ENCODE measurements at places on chromosomes 2 and 18.
A peak's percentile ranks its signal among the peaks of the same experiment; 100 is the strongest.

DNA sequence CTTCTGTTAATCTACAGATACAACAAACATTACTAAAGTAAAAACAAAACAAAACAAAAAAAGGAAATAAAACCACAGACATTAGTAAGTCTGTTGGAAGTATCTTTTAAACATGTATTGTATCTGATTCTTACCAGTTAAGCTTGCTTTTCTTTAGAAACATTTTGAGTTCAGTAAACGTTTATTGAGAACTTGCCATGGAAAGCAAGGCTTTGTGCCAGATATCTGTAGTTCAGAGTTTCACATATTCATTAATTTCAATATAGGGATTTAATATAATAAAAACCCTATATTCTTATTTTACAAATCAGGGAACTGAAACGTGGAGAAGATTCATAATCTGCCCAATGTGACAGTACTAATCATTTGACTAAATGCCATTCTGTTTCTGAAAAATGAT is 1101.0 kb upstream of the GYPC start:
- DNase-seq = no peak

DNA sequence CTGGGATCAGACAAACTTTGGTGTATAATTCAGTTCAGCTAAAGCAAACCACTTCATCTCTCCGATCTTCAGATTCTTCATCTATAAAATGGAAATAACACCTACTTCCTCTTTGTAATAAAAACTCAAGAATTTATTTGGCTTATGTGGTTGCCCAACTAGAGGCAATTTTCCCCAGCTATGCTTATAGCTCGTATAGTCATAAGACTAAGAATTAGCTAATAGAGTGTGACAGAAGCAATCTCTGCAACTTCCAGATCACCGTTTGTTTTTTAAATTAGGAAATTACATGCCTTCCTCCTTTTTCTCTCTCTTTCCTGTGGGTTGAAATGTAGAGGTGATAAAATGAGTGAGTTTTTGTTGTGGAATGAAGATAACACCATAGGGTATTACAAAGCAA is 35.3 kb upstream of the KCNF1 start:
- no peak for DNase-seq

GRCh38 chr2:185291035-185291647 is 447.5 kb upstream of the FSIP2 start:
- DNase-seq = peak; percentile 50

DNA sequence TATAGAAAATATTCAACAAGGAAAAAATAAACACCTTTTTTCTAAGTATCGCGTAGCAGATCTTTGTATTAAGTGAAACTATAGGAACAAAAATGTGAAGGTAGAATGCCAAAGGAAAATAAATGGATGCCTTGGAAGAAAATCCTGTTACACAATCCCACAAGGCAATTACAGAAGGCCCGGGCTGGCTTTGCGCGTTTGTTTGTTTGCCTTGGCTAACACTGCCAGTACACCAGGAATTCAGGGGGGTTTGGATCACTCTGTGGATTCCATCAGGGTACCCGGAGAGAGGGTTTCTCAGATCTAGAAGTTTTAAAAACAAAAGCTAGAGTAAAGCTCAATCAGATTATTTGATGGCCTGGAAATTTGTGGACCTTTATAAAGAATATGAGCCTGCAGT is 478.3 kb downstream of the FBXO15 start:
- peak; percentile 39 for DNase-seq

- DNase-seq = no peak
These were observed 238.0 kb downstream of the GULP1 start for GRCh38 chr2:188529710-188530109.

GRCh38 chr2:136055929-136056688 is 61.8 kb downstream of the CXCR4 start:
- DNase-seq = no peak

- no peak for DNase-seq
These were observed 247.6 kb upstream of the TRIB2 start for GRCh38 chr2:12469141-12469561.

- no peak for DNase-seq
These were observed 38.1 kb upstream of the LBH start for GRCh38 chr2:30193104-30193681.

DNA sequence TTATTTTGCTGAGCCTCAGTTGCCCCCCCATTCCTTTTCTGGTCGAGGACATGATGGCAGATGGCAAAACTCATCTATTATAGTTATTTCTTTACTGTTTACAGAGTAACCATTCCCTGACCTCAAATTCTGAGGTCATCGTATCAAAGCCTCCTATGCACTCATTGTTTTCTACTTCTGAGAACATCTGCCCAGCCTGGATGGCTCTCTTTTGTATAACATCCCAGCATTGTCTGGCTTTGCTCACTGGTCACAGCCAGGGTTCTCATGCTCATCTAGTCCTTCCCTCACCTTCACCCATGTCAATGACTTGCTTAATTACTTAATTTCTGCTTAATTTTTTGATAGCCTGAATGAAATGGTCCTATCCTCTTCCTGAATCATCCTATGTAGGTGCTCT is 472.1 kb downstream of the PARD3B start:
- DNase-seq = no peak

DNA sequence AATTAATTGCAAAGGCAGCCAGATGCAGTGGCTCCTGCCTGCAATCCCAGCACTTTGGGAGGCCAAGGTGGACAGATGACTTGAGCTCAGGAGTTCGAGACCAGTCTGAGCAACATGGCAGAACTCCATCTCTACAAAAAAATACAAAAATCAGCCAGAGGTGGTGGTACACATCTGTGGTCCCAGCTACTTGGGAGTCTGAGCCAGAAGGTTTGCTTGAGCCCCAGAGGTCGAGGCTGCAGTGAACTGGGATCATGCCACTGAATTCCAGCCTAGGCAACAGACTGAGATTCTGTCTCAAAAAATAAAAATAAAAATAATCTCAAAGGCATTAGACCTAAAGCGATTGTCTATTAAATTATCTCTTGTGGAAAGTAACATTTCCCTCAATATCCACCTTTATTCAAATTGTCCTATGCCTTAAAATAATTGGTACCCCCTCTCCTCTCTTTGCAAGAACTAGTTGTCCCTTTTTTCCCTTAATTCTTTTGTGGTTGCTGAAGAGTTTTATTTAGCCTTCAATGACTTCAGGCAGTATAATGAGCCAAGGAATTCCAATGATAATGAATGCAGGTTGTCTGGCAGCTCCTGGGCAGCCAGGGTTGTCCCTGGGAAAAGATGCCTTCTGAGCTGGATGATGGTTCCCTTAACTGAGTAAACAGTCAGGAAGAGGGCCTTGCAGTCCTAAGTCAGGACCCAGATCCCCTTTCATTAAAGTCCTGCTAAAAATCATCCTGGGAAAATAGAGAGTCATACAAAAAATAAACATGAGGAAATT is 32.2 kb downstream of the GPR75 start:
- DNase-seq = no peak

- DNase-seq = peak; percentile 76
These were observed 146.5 kb downstream of the CABLES1 start for GRCh38 chr18:23281626-23282436.

DNA sequence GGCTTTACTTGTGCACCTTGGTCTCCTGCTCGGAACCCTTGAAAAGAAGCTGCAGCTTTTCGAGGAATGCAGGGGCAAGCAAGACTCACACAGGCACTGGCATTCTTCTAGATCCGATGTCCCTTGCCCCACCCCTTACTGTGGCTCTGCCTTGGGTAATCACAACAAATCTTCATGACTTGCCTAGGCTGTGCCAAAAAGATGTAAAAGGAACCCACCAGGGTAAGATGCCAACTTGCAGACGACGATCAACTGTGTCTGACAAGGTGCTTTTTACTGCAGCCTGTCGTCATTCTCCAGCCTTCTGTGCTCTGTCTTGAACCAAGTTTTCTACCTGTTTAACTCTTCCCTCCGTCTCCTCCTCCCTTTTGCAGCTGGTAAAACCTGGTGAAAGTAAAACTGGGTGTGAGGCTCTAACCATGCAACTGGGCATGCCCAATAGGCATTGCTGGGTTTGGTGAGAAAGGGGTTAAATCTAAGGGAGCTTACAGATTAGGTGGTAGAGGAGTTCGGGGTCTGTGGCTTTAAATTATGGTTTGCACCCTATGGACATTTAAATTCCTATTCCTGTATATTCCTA is 909 bp upstream of the NRXN1 start:
- DNase-seq = no peak

GRCh38 chr2:236449167-236449761 is 120.4 kb upstream of the ACKR3 start:
- DNase-seq = no peak

DNA sequence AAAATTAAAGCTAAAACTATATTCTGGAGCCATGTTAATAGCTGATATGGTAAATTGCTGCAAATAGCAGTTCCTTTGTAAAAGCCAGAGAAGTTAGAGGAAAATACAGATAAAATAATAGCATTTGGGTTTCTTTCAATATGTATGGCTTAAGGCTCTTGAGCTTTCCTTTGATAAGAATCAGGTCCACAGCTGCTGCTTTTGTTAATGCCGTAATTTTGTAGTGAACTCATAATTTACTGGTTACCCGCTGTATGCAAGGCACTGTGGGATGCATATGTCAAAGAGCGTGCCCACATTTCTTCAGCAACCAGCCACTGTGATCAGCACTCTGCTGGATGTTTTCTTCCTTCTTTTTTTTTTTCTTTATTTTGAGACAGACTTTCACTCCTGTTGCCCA is 79.1 kb downstream of the MOGAT1 start:
- DNase-seq = no peak

GRCh38 chr2:189367343-189367742 is 73.9 kb upstream of the WDR75 start:
- no peak for DNase-seq

- no peak for DNase-seq
These were observed 51.3 kb downstream of the LYPD1 start for GRCh38 chr2:132618734-132619133.

DNA sequence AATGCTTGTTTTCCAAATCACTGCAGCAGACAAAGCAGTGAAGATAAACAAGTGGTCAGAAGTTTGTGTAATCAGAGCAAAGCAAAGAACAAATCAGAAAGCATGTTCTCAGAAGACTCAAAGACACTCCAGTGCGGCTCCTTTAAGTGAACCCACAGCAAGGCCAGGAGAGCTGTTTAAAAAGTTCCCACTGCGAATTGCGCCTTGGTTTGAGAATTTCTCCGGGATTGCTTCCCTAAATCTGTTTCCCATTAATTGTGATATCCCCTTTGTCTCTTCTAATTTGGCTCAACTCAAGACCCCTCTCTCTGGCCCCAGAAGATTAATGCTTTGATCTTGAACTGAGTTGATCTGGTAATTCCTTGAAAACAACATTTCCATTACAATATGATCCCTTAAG is 122.4 kb upstream of the BCL2L11 start:
- no peak for DNase-seq

DNA sequence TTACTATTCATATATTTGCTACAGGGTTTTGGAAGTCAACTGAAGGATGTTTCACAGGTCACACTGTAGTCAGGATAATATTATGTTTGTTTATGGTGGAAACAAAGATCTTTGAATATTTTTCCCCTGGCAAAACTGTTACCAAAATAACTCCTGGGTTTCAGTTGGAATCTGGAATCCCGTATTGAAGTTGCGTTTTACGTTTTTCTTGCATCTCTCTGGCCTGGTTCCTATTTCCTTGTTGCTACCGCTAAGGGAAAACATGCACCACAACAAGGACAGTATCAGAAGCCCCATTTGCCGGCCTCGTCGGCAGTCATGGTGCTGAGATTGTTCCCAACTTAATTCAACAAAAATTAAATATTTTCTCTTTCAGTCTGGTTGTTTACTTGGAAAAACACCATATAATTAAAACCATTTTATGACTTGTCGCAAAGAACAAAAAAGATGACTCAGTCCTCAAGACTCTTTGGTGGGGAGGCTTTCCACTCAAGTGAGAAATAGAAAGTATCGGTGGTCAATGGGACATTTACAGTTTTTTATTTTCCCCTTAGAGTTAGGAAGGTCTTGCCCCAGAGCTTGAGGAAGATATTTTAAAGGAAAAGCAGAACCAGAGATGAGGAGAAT is 42.3 kb downstream of the EN1 start:
- DNase-seq = no peak

DNA sequence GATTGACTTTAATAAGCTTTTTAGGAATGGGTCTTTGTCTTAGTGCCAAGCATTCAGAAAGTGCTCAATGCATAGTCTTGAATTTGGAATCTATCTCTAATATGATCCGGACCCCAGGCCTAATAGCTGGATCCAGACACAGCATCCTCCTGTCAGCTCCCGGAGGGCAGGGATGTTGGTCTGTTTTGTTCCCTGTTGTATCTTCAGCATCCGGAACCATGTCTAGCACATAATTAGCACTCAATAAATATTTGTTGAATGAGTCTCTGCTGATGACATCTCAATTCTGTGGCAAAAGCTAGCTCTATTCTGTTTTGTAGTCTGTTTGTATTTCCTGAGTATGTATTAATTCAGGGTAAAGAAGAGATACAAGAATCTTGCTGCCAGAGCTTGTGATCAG is 169.1 kb downstream of the DCDC2C start:
- DNase-seq = no peak

- no peak for DNase-seq
These were observed 191.2 kb downstream of the LRRTM1 start for GRCh38 chr2:80113399-80113798.

GRCh38 chr2:120271711-120272379 is 19.2 kb downstream of the RALB start:
- DNase-seq = no peak

DNA sequence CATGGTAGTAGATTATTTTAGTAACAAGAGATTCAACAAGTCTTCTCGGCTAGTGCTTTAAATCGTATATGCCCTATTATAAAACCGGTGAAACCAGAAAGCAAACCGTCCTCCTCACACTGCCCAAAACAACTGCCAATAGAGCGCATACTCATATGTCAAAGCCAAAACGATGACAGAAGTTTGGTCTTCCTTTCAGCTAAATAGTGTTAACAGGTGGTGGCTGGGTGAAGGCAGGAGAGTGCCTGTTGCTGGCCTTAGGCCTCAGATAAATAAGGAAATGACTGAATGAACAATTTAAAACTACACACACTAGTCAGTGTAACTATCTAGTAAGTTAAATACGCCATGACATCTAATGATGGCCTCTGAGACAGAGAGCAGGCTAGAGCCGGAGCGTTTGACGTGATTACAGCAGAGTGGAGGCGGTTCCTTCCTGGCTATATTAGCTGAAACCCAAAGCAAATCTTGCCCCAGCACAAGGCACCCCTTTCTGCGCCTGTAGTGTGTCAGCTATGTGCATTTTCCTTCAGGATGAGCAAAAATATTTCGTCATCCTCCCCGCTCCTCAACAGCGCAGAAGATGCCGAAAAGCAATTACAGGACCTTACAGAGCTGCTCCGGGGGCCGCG is 1.6 kb downstream of the LONRF2 start:
- no peak for DNase-seq

GRCh38 chr2:3692375-3692774 is 11.0 kb upstream of the DCDC2C start:
- DNase-seq = no peak

- DNase-seq = no peak
These were observed 529.8 kb upstream of the VRK2 start for GRCh38 chr2:57516698-57517340.

DNA sequence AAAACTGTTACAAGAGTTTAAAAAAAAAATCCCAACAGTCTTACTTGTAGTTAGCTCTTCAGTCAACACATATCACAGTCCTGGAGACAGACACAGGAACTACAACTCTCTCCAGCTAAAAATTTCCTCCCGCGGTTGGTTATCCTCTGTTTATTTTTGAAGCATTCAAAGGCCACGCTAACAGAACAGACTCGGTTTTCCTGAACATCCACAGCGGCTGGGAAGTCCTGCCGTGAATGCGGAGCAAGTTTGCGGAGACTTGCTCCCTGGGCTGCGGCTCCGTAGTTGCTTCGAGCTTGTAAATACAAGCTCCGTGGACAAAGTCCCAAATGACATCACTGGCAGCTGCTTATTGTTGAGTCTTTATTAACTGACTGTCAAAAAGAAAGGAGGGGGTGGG is at the start of gene NCKAP5:
Gene NCKAP5 (minus strand): TSS at position 292 of the 400 bp plus-strand sequence. CDS start 50,937 bp downstream, outside the sequence.
- DNase-seq = peak; percentile 78

GRCh38 chr2:235765181-235765820 is 271.5 kb downstream of the AGAP1 start:
- DNase-seq = peak; percentile 23
